ENCODE measurements at places on chromosomes 1 and 21.

- no peak for DNase-seq
Observed at GRCh38 chr1:24110642-24111261, 1.2 kb downstream of the MYOM3 start.

DNA sequence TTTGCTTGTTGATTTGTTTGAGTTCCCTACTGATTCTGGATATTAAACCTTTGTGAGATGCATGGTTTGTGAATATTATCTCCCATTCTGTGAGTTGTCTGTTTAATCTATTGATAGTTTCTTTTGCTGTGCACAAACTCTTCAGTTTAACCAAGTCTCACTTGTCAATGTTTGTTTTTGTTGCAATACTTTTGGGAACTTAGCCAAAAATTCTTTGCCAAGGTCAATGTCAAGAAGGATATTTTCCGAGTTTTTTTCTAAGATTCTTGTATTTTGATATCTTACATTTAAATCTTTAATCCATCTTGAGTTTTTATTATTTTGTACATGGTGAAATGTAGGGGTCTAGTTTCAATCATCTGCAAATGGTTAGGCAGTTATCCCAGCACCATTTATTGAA is 1230.7 kb upstream of the NCAM2 start:
- DNase-seq = no peak

DNA sequence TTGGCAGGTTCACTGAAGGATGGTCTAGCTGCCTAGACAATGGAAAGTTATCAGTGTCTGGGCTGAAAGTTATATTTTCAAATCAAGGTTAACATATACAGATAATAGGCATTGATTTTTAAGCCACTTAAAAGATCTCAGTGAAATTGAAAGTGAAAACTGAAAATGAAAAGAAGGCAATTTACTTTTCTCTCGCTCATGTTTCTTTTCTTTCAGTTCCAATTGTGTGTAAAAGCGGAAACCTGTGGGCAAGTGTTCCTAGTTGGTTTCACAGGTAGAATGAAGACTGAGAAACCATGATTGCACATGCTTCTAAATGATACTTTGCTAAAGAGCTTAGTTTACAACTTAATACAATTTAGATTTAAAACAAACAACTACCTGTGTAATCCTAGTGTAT is 383.7 kb downstream of the ZP4 start:
- no peak for DNase-seq

DNA sequence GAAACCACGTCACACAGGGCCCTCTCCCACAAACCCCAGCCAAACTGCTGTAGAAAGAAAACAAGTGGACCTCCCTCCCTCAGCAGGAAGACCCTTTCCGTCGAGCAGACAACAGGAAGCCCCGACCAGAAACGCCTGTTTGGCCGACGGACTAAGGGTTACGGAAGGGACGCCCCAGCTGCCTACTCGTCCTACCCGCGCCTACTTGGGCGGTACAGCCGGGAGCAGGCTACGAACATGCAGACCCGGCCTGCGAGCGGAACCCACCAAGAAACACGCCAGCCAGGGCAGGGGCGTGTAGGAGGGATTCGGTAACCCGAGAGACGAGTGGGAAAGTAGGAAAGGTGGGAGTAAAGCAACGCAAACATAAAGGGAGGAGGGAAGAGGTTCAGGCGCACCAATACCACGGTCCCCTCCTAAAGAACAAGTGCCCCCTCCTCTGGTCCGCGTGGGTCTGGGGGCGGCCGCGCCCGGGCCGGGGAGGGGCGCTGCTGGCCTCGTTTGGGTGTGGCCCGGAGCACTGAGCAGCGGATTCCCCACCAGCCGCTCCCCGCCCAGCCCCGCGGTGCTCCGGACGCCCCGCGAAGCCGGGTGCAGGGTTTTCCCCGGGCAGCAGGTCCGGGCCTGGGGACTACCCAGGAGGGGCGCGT is 450 bp downstream of the S100A10 start:
- DNase-seq = no peak

- no peak for DNase-seq
Observed at GRCh38 chr1:178220094-178220493, 126.2 kb downstream of the RASAL2 start.

DNA sequence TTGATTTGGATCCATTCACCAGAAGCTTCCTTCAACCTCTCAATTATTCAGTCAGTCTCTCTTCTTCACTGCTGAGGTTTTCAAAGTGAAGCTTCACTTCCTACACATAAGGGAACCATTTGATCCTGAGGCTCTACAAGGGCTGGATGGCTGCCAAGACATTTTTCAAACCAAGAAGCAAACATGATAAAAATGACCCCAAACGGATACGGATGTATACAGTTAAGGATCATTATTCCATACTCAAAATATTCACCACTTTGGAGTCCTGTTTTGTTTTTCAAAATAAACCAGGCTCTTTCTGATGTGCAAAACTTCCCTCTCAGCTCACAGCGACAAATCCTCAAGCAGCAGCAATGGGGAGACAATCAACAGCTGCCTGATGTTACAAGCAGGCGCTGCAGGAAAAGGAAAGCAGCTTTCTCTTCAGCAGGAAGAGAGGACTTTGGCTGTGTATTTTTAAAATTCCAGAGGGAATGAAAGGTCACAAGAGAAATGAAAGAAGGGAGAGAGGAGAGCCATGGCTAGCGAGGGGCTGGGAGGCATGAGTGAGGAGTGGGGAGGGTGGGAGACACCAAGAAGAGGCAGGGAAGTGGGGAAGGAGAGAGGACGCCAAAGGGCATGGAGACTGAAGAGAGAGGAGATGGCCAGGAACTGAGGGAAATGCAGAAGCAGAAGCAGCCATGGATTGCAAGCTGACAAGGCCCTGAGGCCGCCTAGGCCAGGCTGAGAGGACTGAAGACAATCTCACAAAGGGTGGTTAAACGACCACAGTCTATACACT is 145.4 kb downstream of the SLC45A1 start:
- no peak for DNase-seq

DNA sequence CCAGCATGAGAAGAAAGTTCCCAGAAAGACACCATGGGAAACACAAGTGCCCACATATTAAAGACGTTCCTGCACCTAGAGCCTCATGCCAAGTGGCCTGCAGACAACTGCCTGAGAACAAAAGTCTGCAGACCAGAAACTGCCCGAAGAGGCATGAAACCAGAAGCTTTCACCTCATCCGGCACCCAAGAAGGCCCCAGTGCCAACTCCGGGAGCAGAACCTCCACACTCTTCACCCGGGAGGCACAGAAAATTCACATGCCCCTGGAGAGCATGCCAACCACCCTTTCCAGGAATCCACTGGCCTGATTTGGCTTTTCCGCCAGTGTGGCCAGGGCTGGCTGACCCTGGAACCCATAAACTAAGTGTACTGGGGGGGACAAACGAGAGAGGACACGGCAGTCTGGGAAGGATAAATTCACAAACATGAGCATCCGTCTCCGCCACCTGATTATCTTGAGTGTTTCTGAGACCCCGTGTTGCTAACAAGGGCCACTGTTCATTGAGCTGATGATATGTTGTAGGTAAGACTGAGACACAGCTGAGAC is 6.8 kb downstream of the TFF2 start:
- DNase-seq = no peak

- DNase-seq = no peak
Observed at GRCh38 chr1:36650200-36651065, 167.7 kb upstream of the CSF3R start.

DNA sequence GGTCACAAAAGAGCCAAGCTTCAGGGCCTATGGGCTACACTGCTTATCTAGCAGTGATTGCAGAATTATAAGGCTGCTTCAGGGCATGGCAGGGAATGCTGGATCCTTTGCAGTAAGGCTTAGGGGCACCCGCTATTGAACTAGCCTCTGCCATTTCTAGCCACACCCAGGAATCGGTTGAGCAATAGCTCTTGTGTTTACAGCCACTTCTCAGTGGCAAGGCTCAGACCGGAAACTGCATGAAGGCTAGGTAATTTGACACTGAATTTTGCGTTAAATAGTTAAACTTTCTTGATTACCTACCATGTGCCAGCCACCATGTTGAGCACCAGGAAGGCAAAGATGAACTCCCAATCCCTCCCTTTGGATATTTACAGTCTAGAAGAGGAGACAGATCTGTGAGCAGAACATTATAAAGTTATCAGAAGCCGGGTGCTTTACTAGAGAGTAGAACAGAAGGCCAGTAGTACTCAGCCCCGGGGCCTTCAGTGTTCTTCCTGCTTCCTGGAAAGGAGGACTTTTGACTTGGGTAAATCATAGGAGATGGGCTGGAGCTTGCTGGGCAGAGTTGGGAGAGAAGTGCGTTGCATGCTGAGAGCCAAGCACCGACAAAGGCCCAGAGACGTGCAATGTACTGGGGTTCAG is 98.6 kb upstream of the LPGAT1 start:
- no peak for DNase-seq

GRCh38 chr1:59880735-59881134 is 45.8 kb downstream of the CYP2J2 start:
- no peak for DNase-seq

- no peak for DNase-seq
Observed at GRCh38 chr1:196317535-196318522, 290.4 kb downstream of the KCNT2 start.

DNA sequence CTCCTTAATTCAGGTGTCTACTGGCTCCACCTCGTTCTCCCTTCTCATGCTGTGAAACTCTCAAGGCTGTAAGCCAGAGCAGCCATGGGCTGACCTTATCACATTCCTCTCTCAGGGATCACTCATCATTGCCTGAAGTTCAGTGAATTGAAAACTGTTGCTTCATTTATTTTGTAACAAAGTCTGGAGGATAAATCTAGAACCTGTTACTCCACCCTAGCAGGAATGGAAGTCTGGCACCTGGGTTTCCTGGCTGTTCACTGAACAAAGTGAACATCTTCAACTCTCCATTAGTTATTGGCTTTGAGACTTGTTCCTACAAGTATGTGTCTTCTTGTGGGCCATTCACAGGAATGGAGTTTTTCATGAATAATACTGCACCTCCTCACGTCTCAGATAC is 584.1 kb downstream of the PTPRU start:
- no peak for DNase-seq

DNA sequence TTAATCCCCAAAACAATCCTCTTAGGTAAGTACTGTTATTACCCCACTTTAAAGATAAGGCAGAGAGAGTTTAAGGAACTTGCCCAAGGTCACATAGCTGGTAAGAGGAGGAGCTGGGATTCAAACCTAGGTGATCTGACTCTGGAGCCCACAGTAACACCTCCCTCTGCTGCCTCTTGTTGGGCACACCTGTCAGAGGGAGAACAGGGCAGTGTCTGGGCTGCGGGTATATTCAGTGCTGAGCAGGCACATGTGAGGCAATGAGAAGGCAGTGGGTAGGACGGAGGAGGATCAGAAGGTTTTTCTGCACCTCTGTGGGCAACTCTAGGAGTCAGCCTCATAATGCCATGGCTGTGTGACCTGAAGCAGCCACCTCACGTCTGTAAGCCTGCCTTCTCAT is 1.8 kb downstream of the HPCA start:
- no peak for DNase-seq

- DNase-seq = no peak
Observed at GRCh38 chr1:108125312-108126138, 74.6 kb downstream of the SLC25A24 start.

DNA sequence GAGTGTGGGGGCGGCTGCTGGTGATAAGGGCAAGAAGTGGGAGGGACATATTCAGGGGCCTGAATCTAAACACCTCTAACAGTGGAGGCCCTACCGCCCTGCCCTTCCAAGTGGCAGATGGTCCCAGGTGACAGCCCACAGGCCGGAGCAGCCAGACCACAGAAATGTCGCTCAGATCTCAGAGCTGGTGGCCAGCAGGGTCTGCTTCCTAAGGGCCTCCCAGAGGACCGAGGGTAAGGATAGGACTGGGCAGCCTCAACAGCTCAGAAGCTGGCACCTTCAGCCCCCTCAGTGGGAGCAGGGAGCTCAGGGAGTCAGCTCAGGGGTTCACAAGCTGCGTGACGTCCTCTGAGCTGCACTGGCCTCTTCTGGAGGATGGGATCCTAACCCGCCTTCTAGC is 201.8 kb upstream of the ZC3H12A start:
- no peak for DNase-seq

- no peak for DNase-seq
Observed at GRCh38 chr1:177124577-177125278, 39.8 kb downstream of the ASTN1 start.

GRCh38 chr21:28099001-28099705 is 893.5 kb downstream of the LTN1 start:
- DNase-seq = no peak

DNA sequence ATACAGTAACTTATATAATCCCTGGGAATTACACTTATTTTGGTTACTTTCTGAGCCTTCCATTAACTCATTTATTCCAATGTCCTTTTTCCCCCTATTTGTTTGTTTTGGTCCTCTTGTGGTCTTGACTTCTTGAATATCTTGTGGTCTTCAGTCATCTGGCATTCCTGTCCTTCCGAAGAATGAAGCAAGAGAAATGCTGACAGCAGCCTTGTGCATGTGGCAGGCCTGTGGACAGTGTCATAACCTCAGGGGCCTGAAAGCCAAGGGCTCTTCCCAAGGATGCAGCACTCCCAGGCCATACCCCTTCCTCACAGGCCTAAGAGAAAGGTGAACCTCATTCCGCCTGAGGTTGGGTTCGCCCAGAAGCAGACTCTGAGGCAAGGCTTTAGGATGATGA is 470.2 kb downstream of the DISC1 start:
- DNase-seq = no peak

DNA sequence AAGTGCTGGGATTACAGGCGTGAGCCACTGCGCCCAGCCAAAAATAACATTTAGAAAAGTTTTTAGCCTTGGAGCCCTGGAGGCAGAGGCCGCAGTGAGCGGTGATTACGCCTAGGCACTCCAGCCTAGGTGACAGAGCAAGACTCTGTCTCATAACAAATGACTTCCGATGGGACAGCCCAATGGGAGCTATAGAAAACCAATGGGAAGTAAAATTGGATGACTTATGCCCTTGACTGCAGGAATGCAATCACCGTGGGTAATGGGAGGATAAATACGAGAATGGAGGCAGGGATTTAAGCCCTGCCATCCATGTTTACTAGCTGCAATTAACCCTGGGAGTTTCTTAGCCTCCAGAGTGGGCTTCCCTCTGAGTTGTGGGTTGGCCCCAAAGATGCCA is 37.0 kb upstream of the CNN3 start:
- DNase-seq = no peak

Data from SIG-M5 (cell line).